ENCODE measurements at places on chromosomes 2 and 18.

DNA sequence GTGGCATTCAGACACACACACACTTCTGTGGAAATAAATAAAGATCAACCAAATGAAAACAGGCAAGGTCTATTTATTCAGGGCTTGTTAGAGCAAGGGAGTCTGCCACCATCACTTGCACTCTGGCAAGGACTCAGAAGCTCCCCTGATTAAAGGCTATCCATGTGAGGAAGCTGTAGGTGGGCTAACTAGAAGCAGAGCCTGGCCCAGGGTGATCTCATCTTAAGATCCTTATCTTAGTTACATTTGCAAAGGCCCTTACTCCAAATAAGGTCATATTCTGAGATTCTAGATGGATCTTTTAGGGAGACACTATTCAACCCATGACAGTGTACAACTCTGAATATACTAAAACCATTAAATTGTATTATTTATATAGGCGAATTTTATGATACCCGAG is 190.0 kb upstream of the SRD5A2 start:
- no peaks in the 10 kb centered on the region for H3K4me1 ChIP-seq
- no peak overlapping the region for H3K27ac ChIP-seq

- H3K4me1 ChIP-seq = no peaks in the 10 kb centered on the region
- H3K4me3 ChIP-seq = no peak overlapping the region
- H3K36me3 ChIP-seq = peaks cover 14% of the 10 kb centered on the region
- no peaks in the 10 kb centered on the region for H3K27me3 ChIP-seq
- DNase-seq = no peak
These were observed 54.4 kb upstream of the FOSL2 start for GRCh38 chr2:28338046-28338817.

GRCh38 chr2:173979751-173980351 is 14.7 kb upstream of the SP3 start:
- no peak overlapping the region for H3K4me3 ChIP-seq
- DNase-seq = no peak
- no peaks in the 10 kb centered on the region for H3K27me3 ChIP-seq
- H3K36me3 ChIP-seq = no peaks in the 10 kb centered on the region

DNA sequence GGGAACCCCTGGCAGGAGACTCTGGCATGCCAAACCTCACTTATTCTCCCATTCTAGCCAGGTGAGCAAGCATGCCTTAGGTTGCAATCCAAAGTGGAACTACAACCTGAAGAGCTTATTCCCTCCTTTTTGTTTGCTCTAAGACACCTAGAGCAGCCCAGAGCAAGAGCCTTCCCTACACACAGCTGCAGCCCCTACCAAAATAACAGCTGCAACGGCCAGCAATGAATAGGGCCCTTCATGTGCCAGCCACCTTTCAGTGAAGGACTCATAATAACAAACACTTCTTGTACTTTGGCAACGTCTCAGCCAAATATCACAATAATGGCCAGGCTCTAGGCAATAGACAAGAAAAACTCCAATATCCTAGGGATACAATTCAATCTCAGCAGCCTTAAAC is 178.7 kb downstream of the ALK start:
- DNase-seq = no peak
- no peak overlapping the region for H3K27ac ChIP-seq
- no peaks in the 10 kb centered on the region for H3K36me3 ChIP-seq
- no peaks in the 10 kb centered on the region for H3K4me1 ChIP-seq
- no peak overlapping the region for H3K4me3 ChIP-seq

DNA sequence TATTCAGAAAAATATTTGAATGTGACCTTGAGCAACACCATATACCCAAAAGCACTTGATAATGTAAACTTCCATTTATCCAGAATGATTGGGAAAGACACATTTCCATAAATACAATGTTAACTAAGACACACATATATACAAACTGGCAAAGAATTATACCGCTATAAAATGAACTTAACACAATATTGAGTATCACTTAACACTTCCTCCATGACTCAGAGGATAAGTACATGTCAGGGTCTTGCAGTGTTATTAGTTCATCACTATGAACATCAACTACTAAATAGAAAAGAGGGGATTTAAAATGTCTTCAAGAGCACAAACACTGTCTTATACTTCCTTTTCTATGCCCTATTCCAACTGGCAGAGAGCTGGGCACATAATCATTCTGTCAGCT is 18.6 kb downstream of the WDSUB1 start:
- no peak for DNase-seq
- no peaks in the 10 kb centered on the region for H3K27me3 ChIP-seq
- H3K4me3 ChIP-seq = no peak overlapping the region
- H3K4me1 ChIP-seq = no peaks in the 10 kb centered on the region

- no peak overlapping the region for H3K4me3 ChIP-seq
- no peak for DNase-seq
- peaks cover 5% of the 10 kb centered on the region for H3K27me3 ChIP-seq
- no peaks in the 10 kb centered on the region for H3K36me3 ChIP-seq
These were observed 79.8 kb upstream of the LRPPRC start for GRCh38 chr2:44075541-44075940.

- DNase-seq = no peak
- H3K27ac ChIP-seq = no peak overlapping the region
- H3K4me1 ChIP-seq = no peaks in the 10 kb centered on the region
- H3K27me3 ChIP-seq = no peaks in the 10 kb centered on the region
- H3K36me3 ChIP-seq = no peaks in the 10 kb centered on the region
- H3K4me3 ChIP-seq = no peak overlapping the region
These were observed 103.2 kb upstream of the EFEMP1 start for GRCh38 chr2:56026828-56027227.

GRCh38 chr2:118830118-118830517 is 17.3 kb downstream of the EN1 start:
- H3K27me3 ChIP-seq = peaks cover 44% of the 10 kb centered on the region
- peaks cover 1% of the 10 kb centered on the region for H3K4me1 ChIP-seq
- H3K4me3 ChIP-seq = no peak overlapping the region
- no peak for DNase-seq

Data from activated B cell treated with CpG ODN at 0.5 μM for 24 hours (primary cell).